C1 segment of cervical spinal cord (tissue), 14 donors: ENCODE measurements at places on chromosomes 6 and 20.

GRCh38 chr6:26388014-26388413 is 5.1 kb downstream of the BTN2A2 start:
- DNase-seq: no peak

- DNase-seq: no peak
Observed at GRCh38 chr6:20919677-20920385, 385.6 kb downstream of the CDKAL1 start.

DNA sequence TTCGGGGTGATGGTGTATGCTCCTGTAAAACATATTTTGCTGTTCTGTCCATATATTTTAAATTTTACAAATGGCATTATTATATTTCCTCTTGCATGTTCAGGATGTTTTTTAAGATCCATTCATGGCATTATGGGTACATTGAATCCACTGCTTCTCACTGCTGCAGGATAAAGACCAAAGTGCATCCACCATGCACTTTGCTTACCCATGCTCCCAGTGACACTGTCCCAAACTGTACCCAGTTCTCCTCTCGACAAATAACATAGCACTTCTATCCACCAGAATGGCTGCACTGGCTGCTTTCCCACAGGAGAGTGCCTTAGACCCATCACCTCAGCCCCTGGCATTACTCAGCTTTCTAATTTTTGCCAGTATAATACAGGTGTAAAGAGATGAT is 29.7 kb downstream of the MTRES1 start:
- no peak for DNase-seq

DNA sequence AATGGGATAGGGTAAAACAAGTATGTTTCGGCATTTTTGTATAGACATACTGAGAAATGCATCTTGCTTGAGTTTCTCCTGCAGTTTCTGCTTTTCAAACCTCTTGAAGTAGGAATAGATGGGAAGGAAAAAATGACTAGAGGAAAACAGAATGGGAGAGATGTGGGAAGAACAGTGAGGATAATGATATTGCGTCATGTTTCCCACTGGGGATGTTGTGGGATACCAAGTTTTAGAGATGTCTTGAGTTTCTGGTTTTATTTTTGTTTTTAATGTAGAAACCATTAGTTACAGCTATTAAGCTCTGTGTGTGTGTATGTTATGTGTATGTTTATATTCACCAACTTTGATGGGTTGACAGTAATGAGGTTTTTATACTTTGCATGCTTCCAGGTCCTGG is 24.6 kb downstream of the POLH start:
- DNase-seq: no peak

- no peak for DNase-seq
Observed at GRCh38 chr6:80254716-80255115, 148.2 kb downstream of the BCKDHB start.

- no peak for DNase-seq
Observed at GRCh38 chr20:5680192-5680591, 70.0 kb upstream of the SHLD1 start.

GRCh38 chr6:130202782-130203181 is 20.0 kb downstream of the SAMD3 start:
- DNase-seq: no peak

- DNase-seq: no peak
Observed at GRCh38 chr6:16098211-16098610, 30.7 kb upstream of the MYLIP start.

DNA sequence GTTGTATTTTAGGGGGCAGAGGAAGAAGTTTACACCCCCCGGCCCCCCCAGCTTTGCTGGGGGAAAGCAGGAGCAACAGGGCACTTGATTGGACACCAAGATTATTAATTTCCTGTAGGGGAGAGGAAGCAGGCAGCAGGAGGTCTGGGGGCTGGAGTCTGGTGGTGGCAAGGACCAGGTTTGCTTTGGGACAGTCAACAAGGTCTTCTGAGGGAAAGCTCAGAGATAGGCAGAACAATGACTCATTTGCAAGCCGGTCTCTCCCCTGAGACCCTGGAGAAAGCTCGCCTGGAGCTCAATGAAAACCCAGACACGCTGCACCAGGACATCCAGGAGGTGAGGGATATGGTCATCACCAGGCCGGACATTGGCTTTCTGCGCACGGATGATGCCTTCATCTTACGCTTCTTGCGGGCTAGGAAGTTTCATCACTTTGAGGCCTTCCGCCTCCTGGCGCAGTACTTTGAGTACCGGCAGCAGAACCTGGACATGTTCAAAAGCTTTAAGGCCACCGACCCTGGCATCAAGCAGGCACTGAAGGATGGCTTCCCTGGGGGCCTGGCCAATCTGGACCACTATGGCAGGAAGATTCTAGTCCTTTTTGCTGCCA is 1.6 kb downstream of the CLVS2 start:
- peak; percentile 85 for DNase-seq
